Kidney capillary endothelial cell (primary cell): ENCODE measurements at places on chromosomes 16 and 17.

DNA sequence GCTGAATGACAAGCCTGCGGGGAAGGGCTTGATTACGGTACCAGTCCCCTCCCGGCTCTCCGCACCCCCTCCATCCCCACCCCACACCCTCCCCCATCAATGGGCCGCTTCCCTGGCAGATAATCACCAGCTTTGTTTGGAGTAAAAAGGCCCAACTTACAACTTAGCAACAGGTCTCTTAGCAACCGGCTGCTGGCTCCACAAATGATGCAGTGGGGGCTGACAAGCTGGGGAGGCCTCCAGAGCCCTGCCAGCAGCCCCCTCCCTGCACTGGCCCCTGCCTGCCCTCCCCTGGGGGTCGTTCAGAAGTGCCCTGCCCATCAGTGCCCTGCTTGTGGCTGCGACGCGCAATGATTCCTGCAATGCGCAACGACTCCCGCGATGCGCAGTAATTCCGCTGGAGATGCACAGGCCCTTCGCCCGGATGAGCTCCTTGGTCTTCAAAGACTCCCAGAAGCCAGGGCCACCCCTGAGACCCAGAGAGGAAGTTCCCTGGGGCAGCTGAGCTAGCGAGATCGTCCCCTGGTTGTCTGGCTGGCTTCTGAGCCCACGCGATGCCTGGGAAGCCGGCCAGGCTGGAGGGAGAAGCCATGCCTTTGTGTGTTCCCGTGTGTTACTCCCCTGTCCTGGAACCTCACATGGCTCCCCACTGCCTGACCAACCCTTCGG, 23.3 kb downstream of the CPNE2 start:
- DNase-seq = no peak

DNA sequence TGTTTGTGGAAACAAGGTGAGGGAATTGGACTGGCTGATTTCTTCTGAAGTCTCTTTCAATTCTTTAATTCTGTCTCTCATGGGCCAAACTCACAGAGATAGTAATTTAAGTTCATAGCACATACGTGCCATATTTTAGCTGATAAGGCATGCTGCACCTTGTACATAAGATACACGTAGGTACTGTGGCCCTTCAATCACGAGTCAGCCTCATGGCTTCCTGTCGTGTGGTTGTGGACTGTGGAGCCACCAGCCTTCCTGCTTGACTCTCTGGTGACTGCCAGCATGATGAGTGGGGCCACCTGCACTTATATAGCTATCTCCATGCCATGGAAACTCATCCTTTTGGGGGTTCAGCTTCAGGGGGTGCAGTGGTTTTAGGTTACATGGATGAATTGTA, 25.1 kb downstream of the KSR1 start:
- no peak for DNase-seq

DNA sequence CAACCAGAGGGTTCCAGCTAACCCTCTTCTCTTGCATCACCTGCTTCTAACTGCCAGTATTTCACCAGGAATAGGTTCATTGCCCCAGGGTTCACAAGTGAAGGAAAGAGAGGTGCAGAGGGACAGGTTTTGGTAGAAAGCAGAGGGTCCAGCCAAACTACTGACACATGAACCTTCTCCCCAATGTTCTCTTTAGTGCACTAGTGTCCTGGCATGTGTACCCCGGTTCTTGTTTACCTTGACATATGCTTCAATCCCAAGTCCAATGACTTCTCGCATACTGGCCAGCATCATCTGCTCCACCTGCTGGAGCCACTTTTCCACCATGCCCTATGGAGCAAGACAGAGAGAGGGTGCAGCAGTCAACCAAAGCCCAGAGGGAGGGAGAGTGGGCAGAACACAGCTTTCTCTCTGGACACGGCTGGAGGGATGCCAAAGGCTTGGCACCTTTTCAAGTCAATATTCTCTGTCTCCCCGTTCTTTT, 90.6 kb downstream of the DNAH3 start:
- no peak for DNase-seq

- DNase-seq = no peak
Measured at GRCh38 chr17:46984892-46985291, 5.8 kb upstream of the RPRML start.

- no peak for DNase-seq
Measured at GRCh38 chr16:47905771-47906170, 250.0 kb downstream of the ABCC12 start.

GRCh38 chr16:59356144-59356543, 622.0 kb upstream of the GOT2 start:
- DNase-seq = no peak

- no peak for DNase-seq
Measured at GRCh38 chr17:18016426-18016825, 22.5 kb downstream of the ATPAF2 start.

GRCh38 chr17:15171167-15172047, 93.7 kb downstream of the PMP22 start:
- DNase-seq = peak; percentile 63

DNA sequence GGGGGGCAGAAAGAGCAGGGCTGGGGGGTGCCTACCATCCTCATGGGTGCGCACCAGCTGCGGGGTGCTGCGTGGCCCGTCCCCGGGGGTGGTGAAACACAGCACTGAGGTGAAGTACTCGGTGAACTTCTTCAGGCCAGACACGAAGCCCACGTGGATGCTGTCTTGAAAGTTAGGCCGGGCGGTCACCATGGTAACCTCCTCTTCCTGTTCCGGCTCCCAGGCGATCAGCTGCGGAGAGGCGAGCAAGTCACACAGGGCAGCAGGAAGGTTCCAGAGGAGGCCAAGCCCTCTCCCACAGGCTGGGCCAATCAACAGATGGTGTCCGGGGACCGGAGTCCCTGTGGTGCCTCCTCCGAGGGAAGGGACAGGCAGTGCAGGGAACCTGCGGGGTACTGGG, 90.1 kb upstream of the CDC42EP4 start:
- DNase-seq = peak; percentile 41

GRCh38 chr17:72407336-72407909, 286.6 kb downstream of the SOX9 start:
- DNase-seq = peak; percentile 82

DNA sequence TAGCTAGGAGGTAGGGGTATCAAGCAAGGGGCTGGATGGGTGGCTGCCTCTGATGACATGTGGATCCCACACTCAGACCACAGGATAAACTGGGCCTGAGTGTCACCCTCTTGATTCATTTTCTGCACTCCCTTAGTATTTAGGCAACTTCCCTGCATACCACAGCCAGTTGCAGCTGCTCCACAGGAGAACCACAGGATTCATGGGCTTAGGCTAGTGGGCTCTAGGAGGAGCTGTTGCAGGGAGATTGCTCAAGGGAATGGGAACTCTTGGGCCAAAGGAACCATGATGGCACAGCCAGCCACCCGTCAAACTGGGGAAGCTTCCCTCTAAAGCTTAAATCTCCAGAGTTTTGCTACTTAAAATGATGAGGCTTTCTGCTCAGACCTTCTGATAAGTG, 269.7 kb upstream of the ASIC2 start:
- no peak for DNase-seq

- no peak for DNase-seq
Measured at GRCh38 chr17:69401251-69401650, 13.2 kb upstream of the MAP2K6 start.

- no peak for DNase-seq
Measured at GRCh38 chr17:2986925-2987324, 76.5 kb downstream of the OR1D5 start.

DNA sequence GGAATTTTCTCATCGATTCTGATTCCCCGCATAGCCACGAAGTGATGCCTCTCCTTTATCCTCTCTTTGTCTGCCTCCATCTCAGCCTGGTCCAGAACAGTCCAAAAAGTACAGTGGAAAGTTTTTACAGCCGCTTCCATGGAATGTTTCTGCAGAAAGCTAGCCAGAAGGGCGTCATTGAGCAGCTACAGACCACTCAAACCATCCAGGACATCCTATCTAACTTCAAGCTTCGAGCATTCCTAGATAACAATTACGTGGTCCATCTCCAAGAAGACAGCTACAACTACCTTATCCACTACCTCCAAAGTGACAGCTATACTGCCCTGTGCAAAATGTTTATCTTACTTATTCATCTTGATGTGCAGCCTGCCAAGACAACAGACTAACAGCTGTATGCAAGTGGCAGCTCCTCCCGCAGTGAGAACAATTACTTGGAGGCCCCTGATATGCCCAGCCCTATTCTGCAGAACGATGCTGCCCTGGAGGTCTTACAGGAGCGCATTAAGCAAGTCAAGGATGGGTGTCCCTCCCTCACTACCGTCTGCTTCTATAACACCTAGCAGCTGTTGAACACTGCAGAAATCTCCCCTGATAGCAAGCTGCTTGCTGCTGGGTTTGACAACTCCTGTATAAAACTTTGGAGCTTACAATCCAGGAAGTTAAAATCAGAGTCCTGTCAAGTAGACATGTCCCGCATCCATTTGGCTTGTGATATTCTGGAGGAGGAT, 38.9 kb downstream of the SLFN12L start:
- no peak for DNase-seq

GRCh38 chr16:84034516-84034915, 8.1 kb downstream of the SLC38A8 start:
- no peak for DNase-seq

GRCh38 chr16:78956859-78957258, 643.7 kb downstream of the MAF start:
- DNase-seq = no peak
